ENCODE measurements at places on chromosomes 13 and 19.

- no peak for DNase-seq
Observed at GRCh38 chr13:28340272-28340793, 154.6 kb downstream of the FLT1 start.

DNA sequence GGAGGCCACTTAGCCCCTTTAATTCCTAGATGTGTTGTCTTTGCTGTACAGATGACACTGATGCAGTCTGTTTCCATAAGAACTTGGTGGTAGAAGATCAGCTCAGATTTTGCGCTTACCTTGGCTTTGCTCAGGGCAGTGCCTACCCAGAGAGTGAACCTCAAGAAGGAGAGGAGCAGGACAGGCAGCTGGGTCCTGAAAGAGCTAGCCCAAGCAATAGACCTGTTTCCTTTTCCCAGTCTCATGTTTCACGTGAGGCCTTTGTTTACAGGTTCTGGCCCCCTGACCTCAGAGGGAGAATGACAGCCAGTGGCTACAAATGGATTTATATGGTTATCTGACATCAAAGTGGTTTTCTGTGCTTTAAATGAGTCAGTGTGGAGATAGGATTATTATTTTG is 40.1 kb downstream of the METTL21C start:
- no peak for DNase-seq

DNA sequence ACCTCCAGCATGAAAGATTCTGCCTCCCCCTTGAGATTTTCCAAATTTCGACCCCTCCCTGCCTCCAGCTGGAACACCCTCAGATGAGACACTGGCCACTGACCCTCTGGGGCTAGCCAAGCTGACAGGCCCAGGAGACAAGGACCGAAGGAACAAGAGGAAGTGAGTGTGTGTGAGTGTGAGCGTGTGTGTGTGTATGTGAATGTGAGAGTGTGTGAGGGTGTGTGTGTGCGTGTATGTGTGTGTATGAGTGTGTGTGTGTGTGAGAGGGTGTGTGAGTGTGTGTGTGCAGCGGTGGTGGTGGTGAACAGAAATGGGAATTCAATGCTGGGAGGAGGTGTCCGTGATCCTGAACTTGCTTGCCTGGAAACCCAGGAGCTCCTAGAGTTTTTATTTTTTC is 13.8 kb downstream of the HRC start:
- DNase-seq = no peak

- DNase-seq = no peak
Observed at GRCh38 chr19:15584541-15585115, 30.4 kb upstream of the CYP4F8 start.

DNA sequence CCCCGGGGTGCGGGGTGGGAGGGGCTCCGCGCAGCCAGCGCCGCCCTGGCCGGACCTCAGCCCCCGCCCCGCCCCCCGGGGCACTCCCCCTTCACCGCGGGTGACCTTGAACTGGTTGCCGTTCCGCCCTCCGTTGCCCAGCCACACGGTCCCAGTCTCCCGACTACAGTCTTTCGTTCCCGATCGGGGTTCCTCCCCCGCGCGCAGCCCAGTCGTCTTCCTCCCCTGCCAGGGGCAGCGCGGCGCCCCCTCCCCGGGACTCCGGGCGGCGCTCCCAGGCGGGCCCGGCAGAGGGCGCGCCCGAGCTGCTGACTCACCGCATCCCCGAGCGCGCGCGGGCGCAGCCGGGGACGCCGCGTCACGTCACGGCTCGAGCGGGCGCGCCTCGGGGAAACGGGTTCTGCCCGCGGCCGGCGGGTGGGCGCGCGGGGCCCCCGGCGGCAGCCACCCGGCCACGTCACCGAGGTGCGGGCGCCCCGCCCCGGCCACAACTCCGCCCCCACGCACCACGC is 459 bp downstream of the MIDN start:
- peak; percentile 83 for DNase-seq

- DNase-seq = no peak
Observed at GRCh38 chr19:37695144-37695899, 24.2 kb downstream of the ZNF607 start.

DNA sequence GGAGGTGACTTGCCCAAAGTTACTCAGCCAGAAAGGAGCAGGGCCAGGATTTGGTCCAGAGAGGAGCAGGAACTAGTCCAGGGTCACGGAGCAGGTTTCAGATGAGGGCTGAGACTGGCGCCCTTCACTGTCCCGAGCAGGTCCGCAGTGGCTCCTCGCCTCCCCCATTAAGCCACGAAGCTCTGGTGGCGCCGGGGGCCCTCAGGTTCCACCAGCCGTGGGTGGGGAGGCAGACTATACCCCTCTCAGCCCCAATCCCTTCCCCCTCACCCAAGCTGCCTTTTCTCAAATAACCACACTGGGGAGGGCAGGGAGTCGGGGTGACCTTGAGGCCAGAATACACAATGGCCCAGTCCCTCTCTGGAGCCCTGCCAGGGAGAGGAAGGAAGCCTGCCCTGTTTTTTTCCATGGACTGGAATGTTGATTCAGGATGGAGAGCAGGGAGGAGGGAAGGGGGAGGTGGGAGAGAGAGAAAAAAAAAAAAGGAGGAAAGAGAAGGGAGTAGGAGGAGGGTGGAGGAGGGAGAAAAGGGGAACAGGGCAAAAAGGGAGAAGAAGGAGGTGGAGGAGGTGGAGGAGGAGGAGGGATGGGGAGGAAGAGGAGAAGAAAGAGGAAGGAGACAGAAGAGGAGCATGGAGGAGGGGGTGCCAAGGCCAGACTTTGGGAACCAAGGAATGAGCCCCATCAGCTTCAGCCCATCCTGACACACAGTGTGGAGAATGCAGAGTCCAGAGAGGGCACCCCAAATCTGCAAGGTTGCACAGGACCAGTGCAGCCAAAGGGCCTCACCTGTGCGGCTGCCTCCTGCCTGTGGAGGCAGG is 19.7 kb downstream of the CEACAM16 start:
- peak; percentile 53 for DNase-seq

DNA sequence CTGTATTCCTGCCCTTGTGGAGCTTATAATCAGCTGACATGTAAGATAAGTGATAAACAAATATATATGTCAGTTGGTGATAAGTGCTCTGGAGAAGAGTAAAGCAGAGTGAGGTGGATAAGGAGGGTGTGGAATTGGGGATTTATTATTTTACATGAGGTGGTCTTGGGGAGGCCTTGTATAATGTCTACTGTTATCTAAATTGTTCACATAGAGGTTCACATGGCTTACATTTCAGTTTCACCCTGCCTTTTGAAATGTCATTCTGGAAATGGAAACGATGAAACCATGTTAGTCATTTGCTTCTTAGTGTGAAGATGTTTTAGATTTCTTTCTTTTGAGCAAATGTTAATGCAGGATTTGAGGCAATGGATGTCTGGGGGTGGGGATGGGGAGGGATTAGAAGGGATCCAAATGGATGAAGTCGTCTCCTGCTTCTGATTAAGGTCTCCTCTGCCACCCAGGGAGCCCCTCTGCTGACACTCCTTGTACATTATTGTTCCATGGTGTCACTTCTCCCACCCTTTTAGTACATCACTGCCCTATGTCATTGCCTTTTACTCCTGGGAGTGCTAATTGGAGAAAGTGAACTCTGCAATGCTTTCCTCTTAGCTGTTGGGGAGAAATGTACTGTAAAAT is 14.0 kb downstream of the B3GLCT start:
- no peak for DNase-seq

GRCh38 chr19:40232479-40232878 is 6.0 kb upstream of the CCNP start:
- DNase-seq = no peak

DNA sequence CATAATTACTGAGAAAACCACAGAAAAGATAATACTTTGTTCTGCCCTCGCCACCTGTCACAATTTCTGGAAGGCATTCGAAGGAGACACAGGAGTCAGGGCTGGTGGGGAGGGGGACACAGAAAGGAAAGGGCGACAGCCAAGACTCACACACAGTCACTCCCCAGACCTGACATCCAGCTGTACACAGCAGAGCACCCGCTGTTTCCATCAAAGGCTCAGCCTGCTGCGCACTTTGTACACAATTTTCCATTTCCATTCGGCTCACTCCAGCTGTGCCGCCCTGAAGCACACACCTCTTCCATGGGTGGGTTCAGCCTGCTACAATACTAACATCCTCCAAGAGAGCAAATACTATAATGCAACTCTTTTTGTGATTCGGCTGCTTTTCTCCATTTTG is 38.0 kb downstream of the STK24 start:
- no peak for DNase-seq

GRCh38 chr13:22187329-22187728 is 516.5 kb downstream of the FGF9 start:
- DNase-seq = no peak

- peak; percentile 71 for DNase-seq
Observed at GRCh38 chr19:11089254-11090013, at the start of gene LDLR. Gene LDLR (plus strand): TSS chr19:11089463. CDS start chr19:11089549, 86 bp downstream.

GRCh38 chr13:59746291-59746962 is 417.3 kb downstream of the DIAPH3 start:
- DNase-seq = no peak

GRCh38 chr19:7618348-7618747 is 11.0 kb downstream of the XAB2 start:
- no peak for DNase-seq

GRCh38 chr19:2578391-2578890 is 102.5 kb downstream of the GADD45B start:
- DNase-seq = no peak

DNA sequence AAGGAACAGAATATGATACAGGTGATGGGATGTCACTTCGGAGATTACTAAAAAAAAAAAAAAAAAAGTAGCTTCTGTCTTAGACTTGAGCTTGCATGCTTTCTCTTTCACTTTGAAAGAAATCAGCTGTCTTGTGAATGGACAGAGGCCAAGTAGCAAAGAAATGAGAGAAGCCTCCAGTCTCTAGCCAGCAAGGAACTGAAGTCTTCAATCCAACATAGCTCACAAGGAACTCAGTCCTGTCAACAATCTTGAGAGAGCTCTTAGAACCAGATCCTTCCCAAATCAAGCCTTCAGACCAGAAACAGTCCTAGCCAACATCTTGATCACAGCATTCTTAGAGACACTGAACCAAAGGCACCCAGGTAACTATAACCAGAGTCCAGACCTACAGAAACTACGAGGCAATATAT is 7.7 kb downstream of the N4BP2L2 start:
- DNase-seq = no peak

- no peak for DNase-seq
Observed at GRCh38 chr13:99308471-99309087, 1.4 kb upstream of the GPR183 start.

GRCh38 chr19:6721773-6722172 is 1.3 kb upstream of the C3 start:
- no peak for DNase-seq

DNA sequence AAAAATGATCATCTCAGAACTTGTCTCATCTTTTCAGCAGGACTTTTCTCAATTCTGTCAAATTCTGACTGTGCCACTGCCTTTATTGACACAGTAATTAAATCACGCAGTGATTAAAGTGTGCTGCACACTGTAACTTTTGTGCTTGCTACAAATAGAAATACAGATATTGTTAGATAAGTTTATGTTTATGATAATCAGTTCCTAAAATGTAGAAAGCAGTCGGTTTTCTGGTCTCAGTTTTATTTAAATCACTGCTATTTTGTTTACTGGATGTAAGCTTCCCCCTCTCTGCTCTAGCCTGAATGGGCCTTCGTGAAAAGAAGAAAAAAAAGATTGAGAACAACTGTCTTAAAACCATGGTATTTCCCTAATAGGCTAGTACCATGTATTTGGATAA is 258.8 kb upstream of the STARD13 start:
- DNase-seq = no peak

GRCh38 chr19:9891609-9892373 is 44.5 kb downstream of the OLFM2 start:
- no peak for DNase-seq

- DNase-seq = no peak
Observed at GRCh38 chr19:37074819-37075362, 3.3 kb upstream of the ZNF420 start.

DNA sequence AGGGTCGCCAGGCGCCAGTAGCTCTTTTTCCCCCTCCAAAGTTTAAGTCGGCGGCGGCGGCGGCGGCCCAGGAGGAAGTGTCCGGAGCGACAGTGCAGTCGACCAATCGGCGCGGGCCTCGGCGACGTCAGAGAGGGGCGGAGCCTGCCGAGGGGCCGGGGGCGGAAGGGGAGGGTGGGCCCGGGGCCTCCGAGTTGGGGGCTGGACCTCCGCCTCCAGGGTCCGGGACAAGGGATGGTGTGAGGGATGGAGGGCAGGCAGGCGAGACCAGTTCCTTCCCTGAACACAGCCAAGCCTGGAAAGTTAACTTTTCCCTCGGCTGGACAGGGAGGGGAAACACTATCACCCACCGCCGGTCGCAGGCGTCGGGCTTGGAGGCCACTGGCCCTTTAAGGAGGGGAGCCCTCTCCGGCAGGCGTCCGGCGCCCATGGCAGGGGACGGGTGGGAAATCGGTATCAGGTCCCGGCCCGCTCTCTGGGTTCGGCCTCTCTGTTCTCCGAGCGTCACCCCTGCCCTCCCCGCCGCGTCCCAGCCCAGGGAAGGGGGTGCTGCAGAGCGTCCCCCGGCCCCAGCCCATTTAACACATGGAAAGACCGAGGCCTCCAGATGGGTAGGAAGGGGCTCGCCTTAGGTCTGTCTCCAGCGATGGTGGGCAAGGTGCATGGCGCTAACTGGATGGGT is at the start of gene PRKD2:
Gene PRKD2 (minus strand): TSS at position 81 of the 682 bp plus-strand sequence. CDS start 744 bp downstream, outside the sequence.
- peak; percentile 88 for DNase-seq

DNA sequence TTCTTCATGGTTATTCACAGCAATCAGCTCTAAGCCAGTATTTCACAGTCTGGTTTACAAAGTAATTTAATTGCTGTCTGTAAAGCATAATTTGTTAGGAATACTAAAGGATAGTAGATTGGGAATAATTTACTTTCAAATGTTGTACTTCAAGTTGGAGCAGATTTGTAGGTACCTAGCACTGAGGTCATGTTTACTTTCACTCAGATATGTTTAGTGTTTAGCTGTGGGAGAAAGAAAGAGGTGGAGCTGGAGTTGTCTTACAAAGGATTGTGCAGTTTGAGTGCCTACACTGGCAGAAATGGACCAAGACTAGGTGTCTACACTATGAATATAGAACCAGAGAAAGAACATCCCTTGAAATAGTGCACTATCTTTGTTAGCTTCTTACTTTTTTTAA is 464.6 kb downstream of the PCDH9 start:
- no peak for DNase-seq

DNA sequence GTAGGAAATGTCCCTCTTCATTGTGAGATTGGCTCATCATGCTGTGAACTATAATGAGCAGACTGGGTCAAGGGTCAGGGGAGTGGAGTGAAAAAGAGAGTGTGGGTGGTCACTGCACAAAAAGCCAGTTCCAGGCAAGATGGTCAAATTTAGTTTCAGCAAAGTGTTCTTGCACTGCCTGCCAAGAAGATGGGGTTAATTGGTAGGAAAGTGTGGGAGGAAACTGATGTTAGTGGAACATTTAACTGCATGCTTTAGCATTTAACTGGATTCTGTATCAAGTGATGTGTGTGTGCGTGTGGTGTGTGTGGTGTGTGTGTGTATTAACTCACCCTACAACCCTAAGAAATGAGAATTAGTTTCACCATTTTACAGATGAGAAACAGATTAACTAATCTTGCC is 131.6 kb downstream of the COG6 start:
- no peak for DNase-seq

GRCh38 chr13:51000571-51001260 is 91.1 kb downstream of the RNASEH2B start:
- DNase-seq = no peak

GRCh38 chr13:92838786-92839185 is 387.8 kb upstream of the GPC6 start:
- no peak for DNase-seq

- no peak for DNase-seq
Observed at GRCh38 chr19:8069096-8069973, 16.8 kb downstream of the CCL25 start.

GRCh38 chr13:94033098-94033497 is 446.4 kb downstream of the DCT start:
- DNase-seq = no peak

Data from mesothelial cell of epicardium (in vitro differentiated cells).